Naive thymus-derived CD8-positive, alpha-beta T cell (primary cell): ENCODE measurements at places on chromosomes 2 and 18. TPM values are rescaled to one million over a fixed set of nuclear protein-coding genes. Genes with fewer than 3 reads are reported as not detected.

Gene ALPP
- polyA plus RNA-seq, result not detected

Gene APLF
- polyA plus RNA-seq, result 1.6 TPM

Gene GALNT5
- not detected for polyA plus RNA-seq

Gene RESP18
- polyA plus RNA-seq, result not detected

DNA sequence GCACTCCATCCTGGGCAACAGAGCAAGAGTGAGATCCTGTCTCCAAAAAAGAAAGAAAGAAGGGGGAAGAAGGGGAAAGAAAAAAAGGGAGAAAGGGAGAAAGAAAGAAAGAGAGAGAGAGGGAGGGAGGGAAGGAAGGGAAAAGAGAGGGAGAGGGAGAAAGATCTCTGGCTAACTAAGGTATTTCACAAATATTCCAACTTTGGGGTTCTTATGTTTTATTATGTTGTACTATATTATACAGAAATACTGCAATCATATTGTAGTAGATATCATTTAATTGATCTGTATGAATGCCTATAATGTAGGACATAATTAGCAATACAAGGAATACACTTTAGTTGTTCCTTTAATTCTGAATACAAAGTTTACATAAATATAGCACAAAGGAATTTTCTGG, 70.1 kb upstream of the STAM2 start:
- no peak for DNase-seq
- no peak overlapping the region for H3K4me3 ChIP-seq
- H3K27me3 ChIP-seq, result peaks cover 7% of the 10 kb centered on the region
- H3K27ac ChIP-seq, result no peak overlapping the region
- no peaks in the 10 kb centered on the region for H3K36me3 ChIP-seq
